ENCODE measurements at places on chromosomes 5 and 9.
A peak's percentile ranks its signal among the peaks of the same experiment; 100 is the strongest.

DNA sequence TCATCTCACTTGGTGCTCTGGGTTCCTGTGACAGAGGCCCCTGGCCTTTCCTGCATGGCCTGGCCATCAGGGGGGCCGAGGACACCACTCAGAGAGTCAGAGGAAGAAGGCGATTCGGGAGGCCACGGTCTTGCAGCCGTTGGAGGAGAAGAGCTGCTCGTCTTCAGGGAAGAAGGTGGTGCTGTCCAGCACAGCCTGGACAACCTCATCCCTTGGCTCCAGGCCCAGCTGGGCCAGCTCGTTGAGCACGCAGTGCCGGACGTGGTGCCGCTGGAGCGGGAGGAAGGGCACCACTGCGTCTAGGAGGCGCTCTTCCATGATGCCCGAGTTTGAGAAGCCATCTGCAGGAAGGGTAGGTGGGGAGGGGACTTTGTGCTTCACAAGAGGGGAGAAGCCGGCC is 3.2 kb downstream of the TOR2A start:
- DNase-seq, result no peak

DNA sequence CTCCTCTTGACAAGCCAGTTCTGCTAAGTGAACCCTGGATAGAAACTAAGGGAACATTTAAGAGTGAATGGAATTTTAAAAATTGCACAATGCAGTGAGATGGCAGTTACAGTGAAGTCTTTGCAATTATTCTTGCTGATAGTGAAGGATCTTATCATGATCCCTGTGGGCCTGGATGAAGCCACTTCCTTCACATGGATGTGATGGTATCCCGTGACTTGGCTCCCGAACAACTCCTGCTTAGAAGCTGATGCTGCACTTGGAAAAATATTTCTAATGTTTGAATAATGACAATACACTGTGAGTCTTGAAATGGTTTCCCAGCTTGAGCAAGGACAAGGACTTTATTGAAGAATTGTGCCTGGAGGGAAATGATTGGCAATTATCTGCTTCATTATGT is 49.2 kb upstream of the NTRK2 start:
- DNase-seq, result no peak

- no peak for DNase-seq
Observed at GRCh38 chr9:2758898-2759510, 41.7 kb downstream of the KCNV2 start.

- no peak for DNase-seq
Observed at GRCh38 chr9:122808141-122808540, 8.2 kb downstream of the OR1K1 start.

GRCh38 chr9:122936883-122937282 is 3.9 kb upstream of the RABGAP1 start:
- DNase-seq, result no peak

DNA sequence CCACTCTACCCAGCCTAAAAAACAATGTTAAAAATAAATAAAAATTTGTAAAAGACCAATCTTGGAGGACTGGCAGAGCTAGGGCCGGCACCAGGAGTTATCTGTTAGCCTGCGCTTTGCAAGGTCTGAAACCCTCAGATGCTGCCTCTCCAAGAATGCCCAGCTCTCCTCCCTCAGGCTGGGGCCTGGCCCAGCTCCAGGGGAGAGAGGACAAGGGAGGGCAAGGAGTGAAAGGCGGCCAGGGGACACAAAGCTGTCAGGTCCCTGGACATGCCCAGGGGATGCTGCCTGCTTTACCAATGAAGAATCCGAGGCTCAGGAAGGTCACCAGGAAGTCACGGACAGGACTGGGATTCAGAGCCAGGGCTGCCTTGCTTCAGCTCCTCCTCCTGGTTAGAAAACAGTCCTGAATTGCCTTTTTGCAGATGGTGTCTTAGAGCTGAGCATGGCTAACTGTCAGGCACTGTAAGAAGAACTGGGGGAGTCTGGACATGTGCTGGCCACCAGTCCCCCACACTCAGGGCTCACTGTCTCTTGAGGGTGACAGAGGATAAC is 5.5 kb upstream of the N4BP3 start:
- no peak for DNase-seq

DNA sequence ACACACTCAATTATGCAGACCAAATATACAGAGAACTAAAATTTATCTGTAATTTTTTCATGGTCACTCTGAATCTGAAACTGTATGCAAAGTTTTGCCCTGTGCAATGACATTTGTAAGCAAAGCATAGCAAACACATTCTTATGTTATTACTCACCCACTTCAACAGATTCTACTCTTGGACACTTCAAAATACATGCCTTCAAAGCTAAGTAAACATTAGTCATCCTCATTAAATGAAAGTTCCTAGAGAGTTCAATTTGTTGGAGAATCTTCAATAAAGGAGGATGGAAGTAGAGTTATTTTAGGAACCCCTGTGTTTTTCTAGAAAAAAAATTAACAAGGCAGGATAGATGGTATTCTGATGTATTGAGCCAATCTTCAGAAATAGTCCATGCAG is 639.7 kb upstream of the C9orf72 start:
- no peak for DNase-seq

DNA sequence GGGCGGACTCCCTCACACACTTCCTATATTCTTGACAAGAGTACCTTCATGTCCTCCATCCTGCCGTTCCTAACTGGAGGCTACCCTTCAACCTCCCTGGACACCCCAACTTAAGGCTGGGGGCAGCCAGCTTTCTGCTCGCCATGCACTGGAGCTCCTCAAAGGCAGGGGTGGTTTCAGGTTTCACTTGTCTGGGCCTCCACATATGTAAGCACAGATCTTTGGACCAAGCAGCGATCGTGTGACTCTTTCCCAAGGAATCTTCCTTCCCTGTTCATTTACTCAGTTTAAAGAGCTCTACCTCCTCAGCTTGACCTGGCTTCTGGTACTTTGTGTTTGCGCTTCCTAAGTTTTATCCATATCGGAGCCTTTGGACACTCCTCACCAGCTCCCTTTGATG is 34.2 kb upstream of the TRPC7 start:
- no peak for DNase-seq

GRCh38 chr5:145811834-145812625 is 23.1 kb downstream of the PRELID2 start:
- no peak for DNase-seq

DNA sequence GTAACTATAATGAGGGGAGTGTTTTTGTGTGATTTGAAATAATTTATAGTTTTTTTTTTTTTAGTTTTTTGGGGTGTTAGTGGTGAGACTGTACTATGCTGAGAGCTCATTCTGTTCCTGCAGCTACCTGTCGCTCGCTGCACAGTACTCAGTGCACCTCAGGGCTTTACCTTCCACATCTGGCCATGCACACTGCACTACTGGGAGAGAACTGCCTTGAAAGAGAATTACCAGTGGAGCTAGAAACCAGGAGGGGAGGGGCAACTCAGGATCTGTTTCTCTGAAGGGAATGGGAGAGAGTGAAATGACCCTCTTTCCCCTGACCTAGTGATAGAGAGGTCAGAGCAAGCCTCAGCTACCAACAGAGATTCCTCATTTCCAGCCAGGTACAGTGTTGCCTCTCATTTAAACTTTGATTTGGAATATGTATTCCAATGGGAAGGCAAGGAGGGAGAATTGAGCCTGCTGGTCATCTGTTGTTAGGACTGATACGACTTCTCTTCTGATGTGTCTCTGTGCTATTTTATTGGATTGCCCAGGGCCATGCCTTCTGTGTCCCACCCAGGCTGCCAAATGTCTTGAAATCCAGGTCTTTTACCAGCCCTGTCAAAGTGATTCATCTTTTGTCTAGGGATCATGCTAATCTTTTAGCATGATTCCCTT is 8.9 kb downstream of the ATG10 start:
- no peak for DNase-seq

GRCh38 chr5:132211787-132212186 is 15.9 kb downstream of the P4HA2 start:
- DNase-seq, result no peak

GRCh38 chr9:132062806-132063205 is 16.9 kb downstream of the MED27 start:
- DNase-seq, result no peak

- DNase-seq, result no peak
Observed at GRCh38 chr9:97991818-97992217, 8.7 kb downstream of the ANP32B start.

DNA sequence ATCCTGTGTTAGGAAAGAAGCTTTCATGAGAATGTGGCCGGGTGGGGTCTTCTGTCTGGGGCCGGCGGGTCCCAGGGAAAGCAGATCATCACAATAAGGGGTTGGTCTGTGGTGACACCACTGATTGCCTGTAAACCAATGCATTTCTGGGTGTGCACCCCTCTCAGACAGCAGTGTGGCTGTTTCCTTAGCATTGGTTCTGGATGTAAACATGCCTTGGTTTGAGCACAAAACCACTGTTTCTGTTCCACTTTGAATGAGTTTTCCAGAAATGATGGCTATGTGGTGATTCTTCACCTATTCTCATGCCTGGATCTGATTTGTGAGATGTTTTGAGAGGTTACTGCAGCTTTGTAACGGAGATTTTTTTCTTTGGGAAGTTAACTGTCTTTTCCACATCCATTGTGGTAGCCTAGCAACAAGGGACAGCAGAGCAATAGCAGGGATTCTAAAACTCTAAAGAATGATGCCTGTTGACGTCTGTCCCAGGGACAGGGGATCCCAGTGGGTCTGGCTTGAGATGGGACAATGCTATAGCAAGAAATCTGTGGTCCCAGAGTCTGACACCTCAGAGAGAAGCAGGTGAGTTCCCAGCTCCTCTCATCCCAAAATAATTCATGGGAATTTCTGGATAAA is at the start of gene CCDC192:
Gene CCDC192, plus strand, starts transcription at position 466 of the 636 bp plus-strand sequence. Its CDS starts 55 bp downstream, at position 521.
- no peak for DNase-seq

- no peak for DNase-seq
Observed at GRCh38 chr5:158802941-158803341, 296.8 kb downstream of the EBF1 start.

DNA sequence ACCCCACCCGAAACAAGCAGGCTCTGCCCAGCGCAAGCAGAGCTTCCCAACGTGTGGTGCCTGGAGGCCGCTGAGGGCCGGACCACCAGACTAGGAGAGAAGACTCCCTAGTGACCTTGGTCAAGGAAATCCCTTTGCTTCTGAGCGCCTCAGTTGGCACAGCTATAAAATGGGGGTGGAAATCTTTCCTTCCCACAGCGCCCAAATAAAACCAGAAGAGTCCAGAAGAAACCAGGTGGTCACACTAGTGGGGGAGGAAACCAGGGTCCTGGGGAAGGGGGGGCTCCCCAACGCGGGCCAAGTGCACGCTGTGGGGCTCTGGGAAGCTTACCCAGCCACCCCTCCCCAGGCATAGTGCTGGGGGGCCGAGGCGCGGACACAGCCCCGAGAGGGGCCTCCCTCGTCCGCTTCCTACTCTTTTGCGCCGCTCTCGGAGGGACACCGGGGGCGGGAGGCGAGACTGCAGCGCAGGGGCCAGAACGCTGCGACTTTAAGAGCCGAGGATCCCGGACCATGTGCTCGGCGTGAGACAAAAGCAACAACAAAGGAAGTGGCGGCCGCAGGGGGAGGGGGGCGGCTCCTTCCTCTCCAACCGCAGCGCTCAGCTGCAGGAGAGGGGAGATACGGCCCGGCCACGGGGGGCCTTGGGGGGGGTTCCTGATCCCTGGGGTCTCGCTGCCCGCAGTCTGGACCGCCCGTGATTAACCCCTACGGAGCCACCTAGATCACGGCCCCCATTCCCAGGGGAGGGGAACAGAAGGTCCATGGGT is 885 bp downstream of the RNF44 start:
- peak; percentile 90 for DNase-seq

GRCh38 chr9:3200331-3200774 is 325.4 kb downstream of the RFX3 start:
- no peak for DNase-seq

DNA sequence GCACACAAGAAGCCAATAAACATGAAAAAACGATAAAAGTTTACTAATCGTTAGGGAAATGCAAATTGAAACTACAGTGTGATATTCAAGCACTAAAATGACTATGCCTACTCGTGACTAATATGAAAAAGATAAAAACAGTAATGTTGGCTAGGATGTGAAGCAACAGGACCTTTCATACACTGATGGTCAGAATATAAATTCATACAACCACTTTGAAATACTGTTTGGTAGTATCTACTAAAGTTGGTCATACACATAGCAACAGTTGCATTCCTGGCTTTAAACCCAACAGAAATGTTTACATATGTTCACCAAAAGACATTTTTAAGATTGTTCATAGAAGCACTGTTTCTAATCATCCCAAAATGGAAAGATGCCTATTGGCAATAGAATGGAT is 24.3 kb downstream of the FBXO38 start:
- no peak for DNase-seq

- DNase-seq, result no peak
Observed at GRCh38 chr5:81163651-81164050, 69.5 kb upstream of the CKMT2 start.

DNA sequence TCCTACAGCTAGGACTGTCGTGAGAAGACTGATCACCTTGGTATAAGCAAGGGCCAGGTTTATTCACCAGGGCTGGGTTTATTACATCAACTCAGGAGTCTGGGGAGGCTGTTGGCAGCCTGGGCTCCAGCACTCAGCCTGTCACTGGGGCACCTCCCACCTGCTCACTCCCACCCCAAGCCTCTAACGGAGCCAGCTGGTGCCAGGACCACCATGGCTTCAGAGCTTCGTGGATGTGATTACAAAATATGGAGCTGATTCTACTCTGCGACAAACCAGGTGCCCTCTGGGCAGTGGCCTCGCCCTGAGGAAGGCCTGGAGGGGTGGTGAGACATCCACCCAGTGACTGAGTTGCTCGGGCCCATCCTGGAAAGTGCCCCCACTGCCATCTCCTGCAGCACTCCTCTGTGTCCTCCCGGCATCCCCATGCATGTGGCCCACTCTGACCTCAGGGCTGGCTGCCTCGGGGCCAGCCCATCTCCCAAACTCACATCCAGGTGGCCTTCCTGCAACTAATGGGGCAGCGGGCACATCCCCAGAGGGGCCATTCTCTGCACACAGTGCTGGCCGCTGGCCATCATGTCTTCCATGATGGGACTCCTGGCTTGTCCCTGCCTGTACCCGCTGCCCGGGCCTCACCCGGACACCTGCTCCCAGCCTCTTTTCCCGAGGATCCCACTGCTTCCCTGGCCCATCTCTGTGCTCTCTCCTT is 49.6 kb downstream of the SECISBP2 start:
- no peak for DNase-seq

DNA sequence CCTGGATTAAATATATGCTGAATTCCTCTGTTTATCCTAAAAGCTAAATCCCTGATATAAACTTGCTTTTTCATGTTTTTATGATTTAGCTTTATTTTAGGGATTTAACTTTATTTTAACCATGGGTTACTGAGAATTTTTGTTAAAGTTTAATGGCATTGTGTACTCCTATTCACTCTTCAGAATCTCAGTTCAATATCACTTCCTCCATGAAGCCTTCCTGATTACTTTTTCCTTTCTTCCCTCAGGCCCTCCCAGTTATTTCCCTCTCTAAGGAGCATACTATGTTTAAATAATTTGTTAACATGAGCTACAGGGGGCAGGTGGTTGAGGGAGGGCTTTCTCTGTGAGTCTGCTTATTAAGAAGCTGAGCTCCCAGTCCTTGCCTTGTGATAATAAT is 149.9 kb downstream of the MTX3 start:
- no peak for DNase-seq

- DNase-seq, result no peak
Observed at GRCh38 chr5:140468188-140468587, 66.6 kb downstream of the ANKHD1 start.

GRCh38 chr5:108672639-108673038 is 75.1 kb upstream of the FER start:
- DNase-seq, result no peak

- no peak for DNase-seq
Observed at GRCh38 chr9:135478829-135479468, 633 bp upstream of the PPP1R26 start.

- no peak for DNase-seq
Observed at GRCh38 chr5:41770799-41771198, 99.4 kb downstream of the OXCT1 start.

All from activated gamma-delta T cell treated with Interleukin-2 at 50 U/mL for 16 hours (primary cell).